ENCODE measurements at places on chromosomes 5 and 9. TPM values are rescaled to one million over a fixed set of nuclear protein-coding genes. Genes with fewer than 3 reads are reported as not detected.

- DNase-seq = peak; percentile 44
- no peak overlapping the region for H3K4me3 ChIP-seq
- no peaks in the 10 kb centered on the region for H3K27me3 ChIP-seq
- H3K4me1 ChIP-seq = no peaks in the 10 kb centered on the region
- H3K36me3 ChIP-seq = peaks cover 6% of the 10 kb centered on the region
Observed at GRCh38 chr5:136052692-136053335, 24.0 kb downstream of the TGFBI start.

Gene ASPN
- 4.7 TPM for total RNA-seq

GRCh38 chr9:35553670-35554543 lies 51.2 kb upstream of the TESK1 start:
- H3K27ac ChIP-seq = peak overlapping the region; percentile 31
- no peaks in the 10 kb centered on the region for H3K4me1 ChIP-seq
- H3K27me3 ChIP-seq = no peaks in the 10 kb centered on the region
- no peak for DNase-seq

Gene TEK
- total RNA-seq = 3.0 TPM

GRCh38 chr5:19497229-19497815 lies 490.7 kb downstream of the CDH18 start:
- no peaks in the 10 kb centered on the region for H3K36me3 ChIP-seq
- H3K27ac ChIP-seq = no peak overlapping the region
- H3K27me3 ChIP-seq = no peaks in the 10 kb centered on the region
- H3K4me1 ChIP-seq = no peaks in the 10 kb centered on the region
- H3K4me3 ChIP-seq = no peak overlapping the region

DNA sequence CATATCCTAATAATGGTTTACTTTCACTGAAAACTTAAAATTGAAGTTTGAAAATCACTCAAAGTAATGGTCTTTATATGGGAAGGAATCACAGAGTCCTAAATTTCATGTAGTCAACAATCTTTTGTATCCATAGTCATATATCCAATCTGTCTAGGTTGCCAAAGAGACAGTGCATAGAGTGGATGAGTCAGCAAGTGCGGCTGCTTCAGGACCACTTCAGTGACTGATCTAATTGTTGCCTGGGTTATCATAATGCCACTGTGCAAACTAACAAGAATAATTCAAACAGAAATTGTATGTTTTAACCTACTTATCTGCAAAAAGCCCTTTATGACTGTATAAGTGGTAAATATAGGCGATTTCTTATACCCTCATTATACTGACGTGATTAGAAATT lies 211.3 kb upstream of the PRR16 start:
- no peaks in the 10 kb centered on the region for H3K27me3 ChIP-seq
- H3K27ac ChIP-seq = no peak overlapping the region
- no peaks in the 10 kb centered on the region for H3K4me1 ChIP-seq
- no peak for DNase-seq
- no peak overlapping the region for H3K4me3 ChIP-seq
- no peaks in the 10 kb centered on the region for H3K36me3 ChIP-seq

GRCh38 chr5:167001246-167001645 lies 1290.2 kb upstream of the WWC1 start:
- H3K4me1 ChIP-seq = no peaks in the 10 kb centered on the region
- DNase-seq = no peak
- H3K27me3 ChIP-seq = no peaks in the 10 kb centered on the region
- no peak overlapping the region for H3K27ac ChIP-seq
- no peak overlapping the region for H3K4me3 ChIP-seq
- no peaks in the 10 kb centered on the region for H3K36me3 ChIP-seq

- no peaks in the 10 kb centered on the region for H3K27me3 ChIP-seq
- H3K4me3 ChIP-seq = no peak overlapping the region
Observed at GRCh38 chr5:66553916-66554575, 42.1 kb upstream of the MAST4 start.

- no peaks in the 10 kb centered on the region for H3K36me3 ChIP-seq
- no peaks in the 10 kb centered on the region for H3K27me3 ChIP-seq
- H3K4me3 ChIP-seq = no peak overlapping the region
- no peak overlapping the region for H3K27ac ChIP-seq
- no peaks in the 10 kb centered on the region for H3K4me1 ChIP-seq
- no peak for DNase-seq
Observed at GRCh38 chr5:105782501-105782900, 1888.2 kb downstream of the EFNA5 start.

DNA sequence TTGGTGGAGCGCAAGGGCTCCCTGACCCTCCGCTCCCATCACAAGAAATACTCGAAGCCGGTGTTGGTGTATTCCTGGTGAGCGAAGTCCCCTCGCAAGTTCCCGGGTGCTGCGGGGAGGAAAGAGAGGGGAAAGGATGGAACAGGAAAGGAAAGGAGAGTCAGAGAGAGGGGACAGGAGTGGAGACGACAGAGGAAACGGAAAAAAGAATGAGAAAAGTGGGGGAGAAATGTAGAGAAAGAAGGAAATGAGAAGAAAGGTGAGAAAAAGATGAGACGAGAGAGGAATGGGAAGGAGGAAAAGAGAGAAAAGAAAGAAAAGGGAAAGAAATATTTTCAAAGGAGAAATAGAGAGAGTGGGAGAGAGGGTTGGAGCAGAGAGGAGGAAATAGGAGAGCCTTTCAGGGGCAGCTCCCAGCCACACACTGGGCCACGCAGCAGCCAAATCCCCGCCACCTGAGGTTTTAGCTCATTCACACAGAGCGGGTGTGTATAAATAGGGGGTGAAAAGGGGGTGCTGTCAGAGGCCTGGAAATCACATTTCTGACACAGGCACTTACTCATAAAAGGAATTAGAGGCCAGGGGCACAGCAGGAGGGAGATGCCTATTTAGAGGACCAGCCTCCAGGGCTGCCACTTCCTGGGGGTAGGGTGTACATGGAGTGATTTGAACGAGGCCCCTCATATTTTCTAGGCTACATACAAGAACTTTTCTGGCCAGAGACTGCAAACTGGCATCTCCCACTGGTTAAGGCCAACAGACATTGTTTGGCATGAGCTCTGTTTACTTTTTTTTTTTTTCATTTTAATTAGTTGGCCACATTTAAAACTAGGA lies 555 bp downstream of the CFAP95 start:
- H3K4me1 ChIP-seq = no peaks in the 10 kb centered on the region
- no peaks in the 10 kb centered on the region for H3K36me3 ChIP-seq
- no peak for DNase-seq
- no peak overlapping the region for H3K27ac ChIP-seq
- no peak overlapping the region for H3K4me3 ChIP-seq

GRCh38 chr9:110638381-110638954 lies 30.1 kb upstream of the MUSK start:
- H3K27ac ChIP-seq = no peak overlapping the region
- no peak overlapping the region for H3K4me3 ChIP-seq
- DNase-seq = no peak
- H3K27me3 ChIP-seq = no peaks in the 10 kb centered on the region
- H3K36me3 ChIP-seq = no peaks in the 10 kb centered on the region
- no peaks in the 10 kb centered on the region for H3K4me1 ChIP-seq

DNA sequence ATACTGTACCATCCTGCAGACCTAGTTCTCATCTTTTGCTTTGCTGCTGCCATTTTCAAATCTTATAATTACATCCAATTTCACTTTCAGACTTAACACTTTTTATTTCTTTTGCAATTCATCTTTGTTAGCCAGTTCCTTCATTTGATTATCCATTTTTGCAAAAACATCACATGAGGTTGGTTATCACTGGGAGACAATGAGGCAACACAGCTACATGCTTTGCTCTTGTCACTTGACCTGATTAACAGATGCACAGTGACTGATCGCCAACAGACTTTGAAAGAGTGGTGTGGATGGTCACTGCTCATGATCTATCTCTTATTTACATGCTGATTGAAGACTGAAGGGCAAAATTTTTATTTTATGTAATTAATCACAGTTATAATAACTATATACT lies 17.0 kb upstream of the RNF20 start:
- H3K27me3 ChIP-seq = no peaks in the 10 kb centered on the region
- DNase-seq = no peak
- H3K36me3 ChIP-seq = no peaks in the 10 kb centered on the region

Gene LARP1
- total RNA-seq = 135 TPM

DNA sequence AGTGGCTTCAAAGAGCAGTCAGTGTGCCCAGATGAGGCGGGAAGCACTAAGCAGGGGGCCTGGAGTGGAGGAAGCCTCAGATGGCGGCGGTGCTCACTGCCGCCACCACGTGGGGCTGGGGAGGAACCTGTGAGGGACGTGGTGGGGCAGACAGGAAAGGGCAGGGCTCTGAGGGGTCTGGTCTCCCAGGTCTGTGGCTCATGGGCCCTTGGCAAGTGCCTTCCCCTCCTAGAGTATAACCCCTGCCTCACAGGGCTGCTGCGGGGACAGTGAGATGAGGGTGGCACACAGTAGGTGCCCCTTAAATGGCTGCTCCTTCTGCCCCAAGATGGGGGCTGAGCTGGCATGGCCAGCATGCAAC lies 26.6 kb downstream of the NR5A1 start:
- no peak overlapping the region for H3K4me3 ChIP-seq
- H3K4me1 ChIP-seq = peaks cover 11% of the 10 kb centered on the region
- H3K27me3 ChIP-seq = no peaks in the 10 kb centered on the region
- DNase-seq = no peak

DNA sequence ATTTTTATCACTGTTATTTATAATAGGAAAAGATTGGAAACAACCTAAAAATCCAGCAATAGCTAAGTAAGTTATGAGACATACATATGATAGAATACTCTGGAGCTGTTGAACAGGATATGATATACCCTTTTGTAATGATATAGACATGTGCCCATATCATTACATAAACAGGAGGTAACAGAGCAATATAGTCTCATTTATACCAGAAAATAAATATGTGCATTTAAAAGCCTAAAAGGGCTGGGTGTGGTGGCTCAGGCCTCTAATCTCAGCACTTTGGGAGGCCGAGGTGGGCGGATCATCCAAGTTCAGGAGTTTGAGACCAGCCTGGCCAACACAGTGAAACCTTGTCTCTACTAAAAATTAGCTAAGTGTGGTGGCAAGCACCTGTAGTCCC lies 2.3 kb upstream of the FABP6 start:
- no peaks in the 10 kb centered on the region for H3K27me3 ChIP-seq
- no peak overlapping the region for H3K4me3 ChIP-seq
- H3K4me1 ChIP-seq = no peaks in the 10 kb centered on the region

- H3K4me1 ChIP-seq = peaks cover 36% of the 10 kb centered on the region
- no peaks in the 10 kb centered on the region for H3K27me3 ChIP-seq
- peak within 1 kb of the TSS; percentile 71 for H3K4me3 ChIP-seq
- H3K36me3 ChIP-seq = no peaks in the 10 kb centered on the region
Observed at GRCh38 chr9:127937388-127938297, at the start of gene DPM2. TSS of gene DPM2 (minus strand) at chr9:127937854. CDS start at chr9:127937820, 34 bp downstream.
